DND-41 (cell line): ENCODE measurements at places on chromosomes 16 and 17.

GRCh38 chr16:27381236-27381635 lies 20.7 kb upstream of the IL21R start:
- no peak for DNase-seq

DNA sequence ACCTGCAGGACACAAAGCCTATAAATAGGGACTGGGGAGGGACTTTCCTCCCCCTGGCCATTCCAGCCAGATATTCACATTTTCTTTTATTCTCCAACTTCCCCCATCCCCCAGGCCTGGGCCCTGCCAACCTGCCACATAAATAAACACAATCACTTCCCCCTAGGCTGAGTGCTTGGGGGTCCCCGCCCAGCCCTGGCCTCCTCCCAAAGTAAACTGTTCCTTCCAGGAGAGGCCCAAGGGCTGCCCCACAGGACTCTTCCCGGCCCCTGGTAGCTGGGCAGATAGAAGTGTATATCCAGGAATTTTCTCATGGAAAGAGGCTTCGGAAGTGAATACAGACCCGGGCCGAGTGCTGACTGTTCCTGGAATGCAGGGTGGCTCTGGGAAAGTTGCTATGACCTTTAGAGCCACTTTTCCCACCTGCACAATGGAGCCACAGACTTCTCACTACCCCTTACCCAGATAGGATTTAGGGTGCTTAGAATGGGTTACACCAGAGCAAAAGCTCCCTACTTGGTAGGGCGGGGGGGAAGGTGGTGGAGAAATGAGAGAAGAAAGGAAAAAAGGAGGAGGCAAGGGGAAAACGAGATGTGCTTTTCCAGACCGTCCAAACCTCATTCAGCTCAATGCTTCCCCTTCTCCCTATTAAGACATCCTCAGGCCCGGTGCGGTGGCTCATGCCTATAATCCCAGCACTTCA lies 8.5 kb downstream of the CSF3 start:
- no peak for DNase-seq

GRCh38 chr16:64829678-64830077 lies 292.2 kb downstream of the CDH11 start:
- DNase-seq, result no peak

GRCh38 chr17:8150194-8151119 lies 1.7 kb downstream of the PER1 start:
- no peak for DNase-seq

DNA sequence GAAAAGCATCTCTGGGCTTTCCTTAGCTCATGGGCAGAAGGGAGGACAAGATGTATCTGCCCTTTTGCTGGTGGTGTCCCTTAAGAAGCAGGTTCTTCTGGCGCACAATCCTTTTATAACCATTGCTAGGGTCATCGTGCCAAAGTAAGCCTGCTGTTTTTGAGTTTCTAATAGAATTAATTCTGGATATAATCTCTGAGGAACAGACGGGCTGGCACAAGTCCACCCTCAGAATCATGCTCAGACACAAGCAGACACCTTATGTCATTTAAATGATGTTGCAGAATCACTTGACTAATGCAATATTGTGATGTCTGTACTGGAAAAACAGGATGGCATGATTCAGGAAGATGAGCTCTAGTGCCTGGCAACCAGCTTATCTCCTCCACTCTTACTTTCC lies 18.8 kb upstream of the MMD start:
- DNase-seq, result no peak

GRCh38 chr16:86461037-86461436 lies 49.3 kb upstream of the FOXF1 start:
- DNase-seq, result no peak

DNA sequence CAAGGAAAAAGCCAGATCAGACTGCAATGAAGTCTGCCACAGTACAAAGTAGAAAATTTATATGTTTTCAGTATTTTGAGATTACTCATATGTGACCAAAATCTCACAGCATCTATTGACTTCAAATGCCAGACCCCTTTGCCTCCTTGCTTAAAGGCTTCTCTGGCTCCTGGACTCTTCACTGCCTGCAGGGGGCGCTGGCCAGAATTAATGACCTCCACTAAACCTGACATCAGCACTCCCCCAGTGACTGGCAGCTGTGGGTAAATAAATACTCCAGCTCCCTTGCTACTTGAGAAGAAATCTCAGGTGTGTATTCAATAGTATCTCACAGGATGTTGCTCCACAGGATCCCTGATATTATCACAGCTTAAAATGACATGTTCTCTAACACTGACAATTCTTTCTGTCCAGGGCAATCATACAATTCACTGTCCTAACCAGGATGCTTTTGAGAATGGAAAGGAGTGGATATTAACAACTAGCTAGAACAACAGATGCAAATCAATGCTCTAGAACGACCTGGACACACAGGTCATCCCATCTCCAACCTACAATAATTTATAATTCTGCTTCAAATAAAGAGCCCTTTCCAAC lies 4.0 kb downstream of the BECN1 start:
- peak; percentile 66 for DNase-seq

DNA sequence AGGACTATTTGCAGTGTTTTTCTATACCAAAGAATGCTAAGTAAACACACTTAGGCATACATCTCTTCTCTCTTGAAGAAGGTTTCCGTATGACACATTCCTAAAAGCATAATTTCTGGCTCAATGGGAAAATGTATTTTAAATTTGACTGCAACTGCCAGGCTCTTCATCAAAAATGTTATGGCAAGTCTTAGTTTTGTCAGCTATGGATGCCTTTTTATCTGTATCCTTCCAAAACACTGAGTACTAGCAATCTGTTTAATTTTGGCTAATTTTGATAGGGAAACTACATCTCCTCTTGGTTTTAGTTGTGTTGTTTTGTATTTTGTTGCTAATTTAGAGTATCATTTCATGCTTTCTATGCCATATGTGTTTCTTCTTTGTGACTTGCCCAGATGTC lies 35.4 kb downstream of the MRPS23 start:
- DNase-seq, result no peak

DNA sequence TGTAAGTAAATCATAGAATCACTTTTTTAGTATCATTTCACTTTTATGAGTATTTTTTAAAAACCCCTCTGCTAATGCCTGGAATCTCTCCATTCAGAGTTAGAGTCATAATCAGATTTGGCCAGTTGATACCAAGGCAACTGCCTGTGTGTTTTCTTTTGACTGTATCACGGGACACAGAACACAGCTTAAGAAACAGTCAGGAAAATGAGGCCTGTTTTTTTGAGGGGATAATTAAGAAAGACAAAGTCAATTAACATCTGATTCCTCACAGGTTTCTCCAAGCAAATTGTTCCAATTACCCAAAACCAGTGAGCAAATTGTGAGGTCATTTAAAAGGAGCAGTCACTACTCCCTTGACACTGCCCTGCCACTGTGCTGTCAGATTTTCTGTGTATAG lies 944.5 kb upstream of the SOX9 start:
- DNase-seq, result no peak

DNA sequence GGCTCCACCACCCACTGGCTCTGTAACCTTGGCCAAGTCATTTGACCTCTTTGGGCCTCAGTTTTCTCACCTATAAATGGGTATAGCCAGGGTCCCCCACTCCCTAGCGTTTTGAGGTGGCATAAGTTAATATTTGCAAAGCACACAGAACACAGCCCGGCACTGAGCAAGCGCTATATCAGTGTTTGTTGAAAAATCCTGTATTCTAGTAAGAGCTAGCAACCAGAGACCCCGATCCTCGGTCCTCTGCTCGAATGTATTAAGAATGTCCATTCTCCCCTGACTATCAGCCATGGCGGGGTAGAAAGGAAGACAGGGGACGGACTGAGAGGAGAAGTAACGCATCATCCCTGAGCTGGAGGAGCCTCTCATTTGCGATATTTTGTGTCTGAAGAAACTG lies 131.2 kb downstream of the IRF8 start:
- no peak for DNase-seq

GRCh38 chr16:66364959-66365306 lies 1.6 kb upstream of the CDH5 start:
- no peak for DNase-seq

GRCh38 chr16:12976936-12977335 lies 75.5 kb downstream of the SHISA9 start:
- DNase-seq, result no peak
